Upper lobe of right lung (tissue), 1 donor: ENCODE measurements at places on chromosomes 16 and 17. TPM values are rescaled to one million over a fixed set of nuclear protein-coding genes. Genes with fewer than 3 reads are reported as not detected.

Gene NTN1
- total RNA-seq: 4.1 TPM

Gene KRTAP4-5
- not detected for total RNA-seq

- DNase-seq: peak; percentile 58
Measured at GRCh38 chr16:28477311-28477920, 5.3 kb upstream of the NPIPB7 start.

GRCh38 chr16:66250686-66251431 lies 115.6 kb upstream of the CDH5 start:
- DNase-seq: peak; percentile 68

DNA sequence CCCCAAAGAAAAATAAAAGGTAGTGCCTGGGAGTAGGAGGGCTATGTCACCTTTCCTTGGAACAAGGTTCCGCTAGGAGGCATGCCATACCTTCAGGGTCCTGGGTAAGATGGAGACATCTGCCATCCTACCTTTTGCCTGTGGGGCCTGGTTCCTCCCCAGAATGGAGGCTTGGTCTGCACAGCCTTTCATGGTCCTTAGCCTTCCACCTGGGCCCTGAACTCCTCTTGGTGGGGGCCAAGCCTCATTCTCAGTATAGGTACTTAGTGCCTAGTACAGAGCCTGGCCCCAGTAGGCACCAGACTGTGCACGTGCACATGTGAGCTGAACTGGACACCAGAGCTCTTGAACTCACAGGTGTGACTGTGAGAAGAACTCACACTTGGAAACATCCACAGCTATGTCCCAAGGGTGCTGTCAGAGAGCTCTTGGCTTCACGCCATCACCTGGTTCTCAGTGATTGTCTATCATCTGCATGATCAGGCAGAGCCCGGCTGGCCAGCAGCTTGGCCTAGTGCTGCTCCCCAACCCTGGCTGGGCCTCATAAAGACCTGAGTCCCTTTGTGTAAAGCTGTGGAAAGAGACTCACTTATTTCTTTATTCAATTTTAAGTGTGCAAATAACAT lies 143.2 kb downstream of the SOCS1 start:
- no peak for DNase-seq

- DNase-seq: no peak
Measured at GRCh38 chr17:56751145-56751738, 82.5 kb downstream of the C17orf67 start.

GRCh38 chr16:80807906-80808305 lies 3.5 kb upstream of the CDYL2 start:
- no peak for DNase-seq

DNA sequence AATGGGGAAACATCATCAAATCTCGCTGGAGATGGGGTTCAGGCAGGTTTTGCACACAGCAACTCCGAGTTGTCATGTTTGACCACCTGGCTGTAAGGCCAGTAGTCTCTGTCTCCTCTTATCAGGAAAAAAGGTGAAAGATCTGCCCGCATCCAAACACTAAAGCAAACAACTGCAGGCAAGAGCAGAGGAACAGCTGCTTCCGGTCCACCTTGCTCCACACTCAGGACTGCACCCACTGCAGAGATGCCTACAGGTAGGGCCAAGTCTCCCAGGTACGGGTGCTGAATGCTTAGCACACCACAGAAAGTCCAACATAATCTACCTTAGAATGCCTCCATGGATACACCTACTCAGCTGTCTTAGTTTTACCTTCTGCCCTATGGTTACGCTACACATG lies 7.3 kb downstream of the TEX2 start:
- no peak for DNase-seq
